ENCODE measurements at places on chromosomes 2 and 18.

GRCh38 chr2:238702276-238703052 is 145.4 kb upstream of the TWIST2 start:
- DNase-seq: no peak

- no peak for DNase-seq
These were observed 2.8 kb upstream of the BOK start for GRCh38 chr2:241555711-241556110.

GRCh38 chr2:190879474-190880377 is 895 bp upstream of the GLS start:
- DNase-seq: no peak

DNA sequence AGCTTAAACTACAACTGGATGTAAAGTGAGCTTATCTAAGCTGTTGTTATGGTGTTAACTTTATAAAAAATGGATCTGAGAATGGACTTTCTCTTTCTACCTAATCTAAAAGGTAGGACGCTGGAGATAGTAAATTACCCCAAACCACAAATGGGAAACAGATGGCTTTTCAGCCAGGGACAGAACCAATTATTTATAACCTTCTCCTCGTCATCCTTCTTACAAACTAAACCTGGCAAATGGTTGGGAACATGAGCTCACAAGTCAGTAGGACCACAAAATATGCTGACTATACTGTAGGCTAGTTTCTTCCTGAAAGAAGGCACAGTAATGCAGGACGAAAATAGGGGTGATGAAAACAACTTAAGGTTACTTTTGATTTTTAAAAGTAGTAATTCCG is 32.7 kb upstream of the ZDBF2 start:
- DNase-seq: no peak

DNA sequence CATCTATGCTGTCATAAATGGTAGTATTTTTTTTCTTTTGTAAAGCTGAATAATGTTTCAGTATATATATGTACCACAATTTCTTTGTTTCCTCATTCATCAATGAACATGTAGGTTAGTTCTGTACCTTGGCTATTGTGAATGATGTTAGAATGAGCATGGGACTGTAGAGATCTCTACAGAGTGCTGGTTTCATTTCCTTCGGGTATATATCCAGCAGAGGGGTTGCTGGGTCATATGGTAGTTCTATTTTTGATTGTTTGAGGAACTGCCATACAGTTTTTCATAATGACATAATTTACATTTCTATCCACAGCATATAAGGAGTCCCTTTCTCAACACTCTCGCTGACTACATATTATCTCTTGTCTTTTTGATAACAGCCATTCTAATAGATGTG is 243.5 kb downstream of the CDH7 start:
- DNase-seq: no peak
